ENCODE measurements at places on chromosomes 1 and 21. TPM values are rescaled to one million over a fixed set of nuclear protein-coding genes. Genes with fewer than 3 reads are reported as not detected.

AKR7A3 gene
- polyA plus RNA-seq = 3.0 TPM

MAN1C1 gene
- 20.3 TPM for polyA plus RNA-seq

PTPRF gene
- polyA plus RNA-seq = 198 TPM

RHBDL2 gene
- 1.6 TPM for polyA plus RNA-seq

EXO1 gene
- polyA plus RNA-seq = 14.9 TPM

Measured in left renal cortex interstitium (tissue), 4 donors.